Stimulated activated naive CD4-positive, alpha-beta T cell (primary cell): ENCODE measurements at places on chromosomes 6 and 20.

- DNase-seq = no peak
Observed at GRCh38 chr6:144104488-144104887, 9.1 kb upstream of the SF3B5 start.

GRCh38 chr6:20326422-20326728 is 75.3 kb upstream of the E2F3 start:
- no peak for DNase-seq

DNA sequence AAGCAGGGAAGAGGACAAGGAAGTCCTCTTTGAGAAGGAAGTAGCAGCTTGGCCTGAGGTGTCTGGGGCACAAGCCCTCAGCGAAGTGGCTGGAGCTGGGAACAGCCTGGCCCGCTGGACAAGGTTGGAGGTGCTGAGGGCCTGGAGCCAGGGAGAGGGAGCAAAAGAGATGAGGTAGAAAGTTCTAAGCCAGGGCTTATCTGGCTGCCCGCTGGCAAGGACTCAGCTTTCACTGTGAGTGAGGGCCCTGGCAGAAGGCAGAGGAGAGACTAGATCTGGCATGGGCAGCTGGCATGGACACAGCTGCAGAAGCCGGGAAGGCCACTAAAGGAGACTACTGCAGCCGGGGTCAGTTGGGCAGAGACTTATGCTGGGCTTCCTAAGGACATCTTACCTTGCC is 21.8 kb upstream of the PCMTD2 start:
- DNase-seq = no peak

DNA sequence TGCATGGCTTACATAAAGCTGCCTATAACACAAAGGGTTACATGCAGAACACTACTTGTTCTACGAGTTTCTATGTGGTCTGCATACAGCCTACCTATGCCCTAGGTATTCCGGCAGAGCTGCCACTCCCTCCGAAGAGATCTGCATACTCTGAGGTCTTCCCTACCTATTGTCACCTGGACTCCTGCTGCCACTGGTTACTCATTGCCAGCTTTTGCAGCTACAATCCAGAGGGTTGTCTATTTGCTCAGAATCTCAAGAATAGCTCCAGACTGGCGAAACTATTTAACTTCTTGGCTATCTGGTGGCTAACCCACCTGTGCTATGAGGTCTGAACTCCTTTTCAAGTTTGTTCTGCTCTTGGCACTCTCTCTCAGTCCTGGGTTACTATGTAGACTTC is 323.3 kb downstream of the BMP2 start:
- no peak for DNase-seq

DNA sequence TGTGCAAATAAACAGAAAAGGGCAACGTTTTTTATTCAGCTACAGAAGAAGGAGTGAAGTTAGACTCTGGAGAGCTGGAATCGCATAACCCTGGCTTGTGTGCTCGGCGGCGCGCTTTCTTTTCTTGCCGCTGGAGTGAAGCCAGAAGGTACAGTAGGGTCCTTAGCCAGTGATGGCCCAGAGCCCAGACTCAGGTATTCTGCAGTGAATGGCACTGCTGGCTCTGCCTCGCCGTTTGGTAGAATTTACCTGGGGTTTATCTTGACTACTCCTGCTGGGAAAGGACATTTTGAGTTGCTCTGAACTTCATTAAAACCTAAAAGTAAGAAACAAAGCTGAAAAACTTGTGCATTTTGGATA is 56.9 kb upstream of the TIAM2 start:
- DNase-seq = no peak

DNA sequence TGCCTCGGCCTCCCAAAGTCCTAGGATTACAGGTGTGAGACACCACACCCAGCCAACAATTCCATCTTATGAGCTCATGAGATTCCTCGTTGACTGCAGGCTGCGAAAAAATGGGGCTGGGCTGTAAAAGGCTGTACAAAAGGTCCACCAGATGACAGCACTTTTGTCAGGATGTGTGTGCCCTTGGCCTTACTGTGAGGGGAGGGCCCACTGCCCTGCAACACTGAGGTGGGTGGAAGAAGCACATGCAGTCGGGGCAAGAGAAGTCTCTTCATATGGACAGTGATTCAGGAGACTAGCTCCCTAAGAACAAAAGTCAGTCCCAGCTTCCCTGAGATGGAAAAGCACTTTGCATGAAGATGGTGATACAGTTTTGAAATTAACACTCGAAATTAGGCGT is 50.5 kb downstream of the KCTD20 start:
- no peak for DNase-seq

DNA sequence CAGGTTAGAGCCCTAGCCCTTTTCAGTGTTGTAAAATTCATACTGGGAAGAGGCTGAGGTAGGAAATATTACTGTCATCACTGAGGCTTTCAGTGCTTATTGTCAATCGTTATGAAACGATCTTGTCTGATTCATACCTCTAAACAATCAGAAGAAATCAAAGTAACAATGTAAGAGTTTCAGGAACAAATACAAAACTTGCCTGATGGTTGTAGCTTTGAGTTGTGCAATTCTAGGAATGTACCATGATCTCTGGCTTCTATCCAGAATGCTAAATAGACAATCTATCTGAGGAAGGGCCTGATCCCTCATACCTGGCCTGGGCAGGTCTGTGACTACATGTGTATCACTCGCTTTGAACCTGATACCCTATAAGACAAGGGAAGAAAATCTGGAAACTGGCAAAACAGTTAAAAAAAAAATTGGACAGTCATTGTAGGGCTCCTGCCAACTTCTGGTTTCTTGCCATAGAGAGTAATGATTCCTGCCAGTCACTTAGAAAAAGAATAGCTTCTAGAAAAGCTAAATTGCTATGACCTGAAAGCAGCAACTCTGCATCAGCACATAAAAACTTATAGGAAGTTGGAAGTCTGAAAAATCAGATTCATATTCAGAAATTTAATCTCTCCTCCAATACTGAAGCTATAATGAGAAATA is 234.7 kb downstream of the BTBD9 start:
- no peak for DNase-seq

DNA sequence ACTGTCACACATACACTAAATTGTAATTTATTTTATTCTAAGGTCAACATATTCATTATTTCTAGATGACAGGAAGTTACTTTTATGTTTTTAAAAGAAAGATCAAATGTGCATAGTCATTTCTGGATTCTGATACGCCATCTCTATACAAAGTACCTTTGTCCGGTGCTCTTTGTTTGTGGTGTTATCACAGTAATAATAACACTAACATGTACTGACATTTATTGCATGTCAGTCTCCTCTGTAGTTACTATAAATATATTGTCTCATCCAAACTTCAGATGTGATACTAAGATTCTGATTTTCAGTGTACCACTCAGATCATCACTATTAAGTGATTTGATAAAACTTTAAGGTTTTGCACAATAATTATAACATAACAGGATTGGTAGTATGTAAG is 90.3 kb upstream of the TPD52L1 start:
- no peak for DNase-seq

DNA sequence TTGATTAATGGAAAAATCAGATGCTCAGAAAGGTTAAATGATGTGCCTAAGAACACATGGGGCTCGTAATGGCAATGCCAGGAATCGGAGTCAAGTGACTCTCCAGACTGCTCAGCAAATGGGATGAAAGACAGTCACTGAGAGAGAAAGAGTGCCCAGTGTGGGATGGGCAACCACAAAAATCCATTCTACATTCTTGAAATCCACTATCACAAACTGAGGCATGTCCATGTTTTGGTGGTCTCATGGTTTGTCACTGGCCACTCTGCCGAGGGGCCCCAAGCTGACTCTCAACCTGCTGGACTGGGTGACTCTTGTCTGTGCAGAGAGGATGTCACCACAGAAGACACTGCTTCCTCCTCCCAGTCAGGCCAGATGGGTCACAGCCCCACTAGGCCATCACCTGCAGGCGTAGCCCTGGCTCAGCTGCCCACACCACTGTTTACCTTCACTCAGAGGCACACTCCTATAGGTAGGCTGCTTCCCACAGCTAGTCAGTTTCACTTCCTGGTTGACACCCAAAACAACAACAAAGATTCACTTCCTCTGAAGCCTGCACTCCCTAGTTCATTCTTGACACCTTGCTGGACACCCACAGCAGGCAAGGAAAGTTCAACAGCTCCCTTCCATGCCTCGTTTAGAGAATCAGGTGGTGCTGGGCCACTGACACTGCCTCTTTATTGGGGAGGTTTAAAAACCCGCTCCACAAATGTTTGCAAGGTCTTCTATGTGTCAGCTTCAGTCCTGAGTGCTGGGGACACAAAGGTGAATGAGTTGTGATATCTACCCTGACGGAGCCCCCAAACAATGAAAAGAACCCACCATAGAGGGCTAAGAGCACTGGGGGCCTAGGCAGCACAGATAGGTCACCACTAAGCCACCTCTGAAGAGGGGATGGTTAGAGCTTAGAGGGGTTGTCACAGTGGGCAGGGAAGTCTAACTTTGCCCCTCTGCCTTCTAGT is 21.7 kb downstream of the MAP1LC3A start:
- no peak for DNase-seq

DNA sequence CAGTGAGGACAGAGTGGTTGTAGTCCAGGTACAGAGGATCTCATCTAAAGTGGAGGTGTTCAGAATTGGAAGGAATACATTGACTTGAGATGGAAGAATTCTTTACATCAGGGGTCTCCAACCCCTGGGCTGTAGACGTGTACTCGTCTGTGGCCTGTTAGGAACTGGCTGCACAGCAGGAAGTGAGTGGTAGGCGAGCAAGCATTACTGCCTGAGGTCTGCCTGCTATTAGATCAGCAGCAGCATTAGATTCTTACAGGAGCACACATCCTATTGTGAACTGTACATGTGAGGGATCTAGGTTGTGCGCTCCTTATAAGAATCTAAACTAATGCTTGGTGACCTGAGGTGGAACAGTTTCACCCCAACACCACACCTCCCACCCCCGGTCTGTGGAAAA is 121.1 kb downstream of the CDKAL1 start:
- no peak for DNase-seq

- no peak for DNase-seq
Observed at GRCh38 chr6:160103825-160104100, 17.9 kb upstream of the SLC22A1 start.

DNA sequence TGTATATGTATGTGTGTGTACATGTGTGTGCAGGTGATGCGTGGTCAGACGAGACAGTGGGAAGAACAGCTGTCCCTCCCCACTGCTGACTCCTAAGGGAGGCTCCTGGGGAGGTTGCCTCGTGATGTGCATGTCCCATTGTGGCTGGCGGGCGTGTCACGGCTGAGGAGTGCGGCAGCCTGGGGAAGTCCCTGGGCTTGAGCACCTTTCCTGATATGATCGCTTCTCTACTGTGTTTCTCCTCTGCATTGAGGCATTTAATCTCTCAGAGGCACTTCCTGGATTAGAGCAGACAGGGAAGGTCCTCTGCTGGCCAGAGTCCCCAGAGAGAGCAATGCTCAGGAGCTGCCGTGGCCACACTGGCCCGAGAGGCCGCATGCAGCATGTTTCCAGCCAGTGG is 11.4 kb downstream of the NPBWR2 start:
- no peak for DNase-seq

DNA sequence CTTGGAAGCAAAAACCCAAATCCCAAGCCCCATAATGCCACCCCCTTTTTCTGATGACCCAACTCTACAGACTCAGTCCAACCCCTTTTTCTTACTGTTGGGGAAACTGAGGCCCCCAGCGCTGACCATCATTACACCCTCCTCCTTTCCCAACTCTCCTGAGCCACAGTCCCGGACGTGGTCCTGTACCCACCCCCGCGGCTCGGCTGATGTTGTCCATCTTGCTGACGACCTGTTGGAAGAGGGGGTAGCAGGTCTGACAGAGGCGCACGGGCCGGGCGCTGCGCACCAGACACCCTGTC is 533 bp downstream of the OSTM1 start:
- DNase-seq = no peak

GRCh38 chr6:39314273-39314795 is at the start of gene KCNK17:
Gene KCNK17, minus strand, starts transcription at chr6:39314419. Its CDS starts 99 bp downstream, at chr6:39314320.
- DNase-seq = no peak

- no peak for DNase-seq
Observed at GRCh38 chr20:51594236-51595057, 51.9 kb upstream of the NFATC2 start.

DNA sequence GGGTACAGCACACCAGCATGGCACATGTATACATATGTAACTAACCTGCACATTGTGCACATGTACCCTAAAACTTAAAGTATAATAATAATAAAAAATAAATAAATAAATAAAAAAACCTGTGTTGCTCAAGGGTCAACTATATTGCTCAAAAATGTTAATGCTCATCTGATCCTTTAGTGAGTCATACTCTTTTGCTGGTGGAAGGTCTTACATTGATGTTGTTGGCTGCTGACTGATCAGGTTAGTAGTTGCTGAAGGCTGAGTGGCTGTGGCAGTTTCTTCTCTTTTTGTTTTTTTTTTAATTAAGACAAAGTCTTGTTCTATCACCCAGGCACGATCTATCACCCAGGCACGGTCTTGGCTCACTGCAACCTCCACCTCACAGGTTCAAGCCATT is 29.6 kb upstream of the SMIM26 start:
- DNase-seq = no peak

DNA sequence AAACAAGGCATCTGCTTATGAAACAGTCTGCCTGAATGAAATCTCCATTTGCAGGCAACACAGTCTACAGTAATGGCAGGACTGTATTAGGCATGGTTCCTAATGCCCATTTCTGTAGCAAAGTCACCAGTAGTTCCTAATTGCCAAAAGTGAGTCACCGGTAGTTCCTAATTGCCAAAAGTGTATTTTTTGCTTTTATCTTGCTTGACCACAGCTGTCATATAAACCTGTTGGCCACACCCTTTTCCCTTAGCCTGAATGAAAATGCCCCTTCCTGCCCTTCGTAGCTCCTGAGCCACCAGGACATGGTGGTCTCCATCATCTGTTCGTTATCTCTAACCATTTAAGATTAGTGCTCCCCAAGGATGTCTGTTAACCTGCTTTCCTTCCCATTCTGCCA is 34.5 kb downstream of the MTHFD1L start:
- no peak for DNase-seq

DNA sequence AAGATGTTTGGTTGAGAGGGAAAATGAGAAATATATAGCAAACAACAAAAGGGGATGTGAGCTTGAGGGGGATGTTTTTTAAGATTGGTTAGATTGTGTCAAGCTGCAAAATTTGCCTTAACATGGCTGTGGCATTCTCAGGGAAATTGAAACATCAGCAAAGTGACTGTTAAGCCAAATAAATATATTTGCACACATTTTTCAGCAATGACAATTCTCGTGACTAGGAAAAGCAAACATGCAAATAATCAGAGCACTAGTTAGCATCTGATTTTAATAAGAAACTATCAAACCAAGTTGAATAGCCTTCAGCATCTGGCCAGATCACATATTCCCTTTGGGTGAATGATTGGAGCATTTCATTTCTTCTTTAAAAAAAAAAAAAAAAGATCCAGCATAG is 262.8 kb downstream of the TBC1D7 start:
- no peak for DNase-seq

- no peak for DNase-seq
Observed at GRCh38 chr20:34369265-34369664, 6.2 kb downstream of the ITCH start.

DNA sequence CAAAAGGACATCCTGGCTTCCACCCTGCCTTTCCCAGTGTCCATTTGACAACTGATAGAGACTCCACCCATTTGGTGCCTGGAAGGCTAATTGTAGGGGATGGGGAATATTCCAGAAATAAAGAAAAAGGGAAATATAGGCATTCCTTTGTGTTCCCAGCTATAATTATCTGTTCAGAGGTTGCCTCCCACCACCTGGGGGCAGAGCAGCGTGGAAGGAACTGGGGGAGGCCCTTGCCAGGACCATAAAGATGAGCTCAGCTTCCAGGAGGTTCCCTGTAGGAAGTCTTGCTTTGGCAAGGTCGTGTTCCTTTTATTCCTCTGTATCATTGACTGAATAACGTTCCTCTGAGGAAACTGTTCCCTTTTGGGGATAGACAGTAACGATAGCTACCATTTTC is 214.7 kb downstream of the TFAP2C start:
- no peak for DNase-seq

- DNase-seq = no peak
Observed at GRCh38 chr6:15405129-15406068, 159.5 kb downstream of the JARID2 start.
